SHP77 (cell line): ENCODE measurements at places on chromosomes 1 and 21.

- peak; percentile 18 for DNase-seq
Observed at GRCh38 chr1:23403038-23403336, 21.6 kb downstream of the TCEA3 start.

- DNase-seq = no peak
Observed at GRCh38 chr1:223216531-223217205, 73.6 kb upstream of the TLR5 start.

DNA sequence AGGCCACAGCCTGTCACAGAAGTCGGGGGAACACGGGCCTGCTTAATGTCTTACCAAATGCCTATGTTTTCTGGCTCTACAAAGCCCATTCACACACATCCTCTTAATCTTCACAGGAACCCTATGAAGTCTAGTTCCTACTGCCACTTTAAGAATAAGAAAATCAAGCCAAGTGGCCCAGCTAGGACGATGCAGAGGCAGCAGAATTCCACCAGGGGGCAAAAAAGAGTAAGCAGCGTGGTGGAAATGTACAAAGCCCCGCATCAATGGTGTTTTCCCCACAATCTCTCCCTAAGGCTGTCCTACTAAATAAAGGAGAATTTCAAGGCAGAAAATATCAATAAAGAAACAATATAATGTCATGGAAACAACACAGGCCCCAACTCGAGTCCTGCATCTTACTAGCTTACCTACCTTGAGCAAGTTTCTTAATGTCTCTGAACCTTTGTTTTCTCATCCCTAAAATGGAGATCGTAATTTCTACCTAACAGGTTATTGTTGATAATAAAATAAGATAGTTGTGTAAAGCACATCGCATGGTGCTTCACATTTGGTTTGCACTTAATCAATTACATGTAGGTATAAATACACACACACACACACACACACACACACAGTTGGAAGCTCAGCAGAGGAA lies 21.4 kb downstream of the SEC16B start:
- peak; percentile 53 for DNase-seq

GRCh38 chr21:20311234-20311787 lies 686.9 kb upstream of the NCAM2 start:
- DNase-seq = peak; percentile 15
